ENCODE measurements at places on chromosomes 16 and 17. TPM values are rescaled to one million over a fixed set of nuclear protein-coding genes. Genes with fewer than 3 reads are reported as not detected.

Gene ZCCHC14
- total RNA-seq: 12.2 TPM

Gene PPY
- total RNA-seq: not detected

Gene ODAD4
- 0.38 TPM for total RNA-seq

Gene HS3ST6
- not detected for total RNA-seq

Gene MYH8
- not detected for total RNA-seq

Gene YPEL2
- total RNA-seq: 91.6 TPM

Gene SLC5A11
- total RNA-seq: 0.38 TPM

Gene ARRB2
- total RNA-seq: 11.8 TPM

Gene SPIRE2
- total RNA-seq: 1.1 TPM

Gene C17orf78
- total RNA-seq: not detected

Gene CDH13
- total RNA-seq: 235 TPM

Gene CCL4
- total RNA-seq: not detected

Gene ACE
- 90.1 TPM for total RNA-seq

Gene CHD9NB
- total RNA-seq: 0.38 TPM

Gene KRTAP4-1
- not detected for total RNA-seq

Gene TBC1D3K
- total RNA-seq: not detected

Gene NPB
- total RNA-seq: 0.65 TPM
